GM06990 (cell line): ENCODE measurements at places on chromosomes 1 and 21.

DNA sequence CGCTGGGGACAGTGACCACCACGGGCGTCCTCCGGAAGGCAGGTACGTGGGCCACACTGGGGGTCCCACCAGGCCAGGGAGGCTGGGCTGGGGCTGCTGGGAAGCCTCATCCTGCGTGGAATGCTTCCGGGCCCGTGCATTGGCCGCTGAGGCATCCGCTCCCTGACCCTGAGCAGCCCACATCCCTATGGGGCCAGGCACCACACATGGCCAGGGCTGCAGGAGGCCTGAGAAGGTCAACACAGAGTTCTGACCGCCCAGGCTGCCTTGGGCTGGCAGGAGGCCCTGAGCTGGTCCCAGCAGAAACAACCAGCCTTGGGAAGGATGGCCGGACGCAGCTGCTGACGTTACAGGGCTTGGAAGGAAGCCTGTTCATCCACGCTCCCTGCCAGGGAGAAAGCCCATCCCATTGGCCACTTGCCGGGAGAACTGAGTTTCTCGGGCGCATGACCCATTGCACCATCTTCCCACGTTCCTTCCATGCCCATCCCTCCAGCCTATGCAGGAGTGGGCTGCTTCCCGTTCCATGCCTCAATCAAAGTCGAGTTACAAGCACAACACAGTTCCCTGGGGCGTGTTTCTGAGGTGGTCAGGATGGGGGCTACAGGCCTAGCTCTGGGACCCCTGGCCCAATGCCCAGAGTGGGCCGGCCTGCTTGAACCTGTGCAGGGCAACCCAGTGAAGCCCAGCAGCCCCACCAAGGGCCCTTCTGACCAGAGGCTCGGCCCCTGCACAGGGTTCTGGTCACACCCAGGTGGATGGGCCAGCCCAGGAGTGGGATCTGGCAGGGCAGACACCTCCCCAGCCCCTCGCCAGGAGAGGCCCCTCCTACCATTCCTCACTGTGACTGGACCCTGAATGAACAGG, 31.7 kb downstream of the TRIM11 start:
- no peak for DNase-seq

GRCh38 chr1:11952455-11953109, 18.1 kb downstream of the PLOD1 start:
- DNase-seq = no peak

GRCh38 chr21:21034036-21034435, 35.8 kb downstream of the NCAM2 start:
- no peak for DNase-seq

DNA sequence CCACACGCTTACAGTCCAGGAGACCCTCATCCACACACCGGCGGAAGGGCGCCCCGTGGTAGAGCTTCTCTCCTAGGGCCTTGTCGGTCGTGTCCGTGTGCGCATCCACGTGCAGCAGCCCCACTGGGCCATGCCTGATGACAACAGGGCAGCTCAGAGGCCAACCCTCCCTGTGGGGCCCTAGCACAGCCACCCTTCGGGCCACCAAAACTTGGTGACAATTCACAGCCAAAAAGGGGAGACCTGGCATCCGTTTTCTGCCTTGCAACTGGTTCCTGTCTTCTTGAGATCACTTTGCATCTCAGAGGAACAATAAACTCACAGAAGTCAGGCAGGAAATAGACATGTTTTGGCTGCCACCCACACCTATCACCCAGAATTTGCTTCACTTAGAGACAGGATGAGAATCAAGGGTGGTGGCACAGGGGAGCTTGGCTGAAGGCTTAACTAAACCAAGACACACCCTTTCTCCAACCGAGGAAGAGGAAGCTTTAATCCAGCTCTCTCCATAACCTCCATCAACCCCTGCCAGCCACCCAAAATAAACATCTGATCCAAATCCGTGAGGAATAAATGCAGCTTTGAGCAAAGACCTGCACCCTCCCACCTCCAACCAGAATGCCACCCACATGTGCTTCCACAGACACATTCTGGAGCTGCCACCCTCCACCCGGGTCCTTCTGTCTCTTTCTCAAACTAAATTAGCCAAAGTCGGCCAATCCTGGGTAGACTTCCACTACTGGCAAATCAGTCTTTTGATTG, 5.7 kb downstream of the AGMAT start:
- DNase-seq = peak; percentile 39

GRCh38 chr1:20322081-20322824, 31.6 kb downstream of the VWA5B1 start:
- peak; percentile 46 for DNase-seq

- DNase-seq = no peak
Measured at GRCh38 chr21:34558166-34558565, 46.2 kb upstream of the KCNE1 start.

DNA sequence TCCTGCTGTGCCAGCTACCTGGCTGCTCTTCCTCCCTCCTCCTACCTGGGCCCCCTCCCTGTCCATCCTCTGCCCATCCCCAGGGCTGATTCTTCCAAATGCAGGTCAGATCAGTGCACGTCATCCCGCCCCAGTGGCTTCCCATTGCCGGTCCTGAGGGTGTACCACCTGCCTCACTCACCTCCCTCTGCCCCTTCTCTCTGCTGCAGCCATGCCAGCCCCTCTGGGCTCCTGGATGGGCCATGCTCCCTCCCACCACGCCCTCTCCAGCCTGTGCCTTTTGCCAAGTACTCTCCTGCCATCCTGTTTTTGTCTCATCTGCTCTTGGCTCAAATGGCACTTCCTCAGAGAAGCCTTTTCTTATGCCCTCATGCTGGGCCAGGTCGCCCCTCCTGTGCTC, 95.8 kb downstream of the ARHGEF10L start:
- DNase-seq = no peak

GRCh38 chr1:212452323-212453155, 19.8 kb downstream of the NENF start:
- no peak for DNase-seq

- no peak for DNase-seq
Measured at GRCh38 chr1:31683997-31684396, 19.8 kb downstream of the COL16A1 start.

GRCh38 chr1:178928041-178928440, 57.2 kb upstream of the ANGPTL1 start:
- no peak for DNase-seq

DNA sequence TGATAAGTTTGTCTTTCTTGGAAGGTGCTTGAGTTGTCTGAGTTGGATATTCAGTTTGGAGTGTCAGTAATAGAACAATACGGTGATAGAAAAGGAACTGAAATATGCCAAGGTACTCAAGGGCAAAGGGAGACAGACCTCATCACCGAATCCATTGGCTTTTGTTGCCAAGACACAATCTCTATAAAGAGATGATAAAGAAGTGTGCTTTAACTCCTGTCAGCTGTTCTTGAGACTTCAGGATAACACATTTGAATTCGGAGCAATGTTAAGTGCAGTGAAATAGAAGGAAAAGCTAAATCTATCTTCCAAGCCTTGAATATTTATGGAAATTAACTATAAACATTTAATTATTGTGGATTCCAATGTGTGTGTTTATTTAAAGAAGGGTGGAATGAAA, 194.7 kb downstream of the DISC1 start:
- DNase-seq = no peak

- no peak for DNase-seq
Measured at GRCh38 chr1:165451691-165452090, 6.8 kb upstream of the RXRG start.

GRCh38 chr1:161373442-161373841, 5.8 kb upstream of the CFAP126 start:
- no peak for DNase-seq
